Dermis microvascular lymphatic vessel endothelial cell (primary cell): ENCODE measurements at places on chromosomes 7 and 10. TPM values are rescaled to one million over a fixed set of nuclear protein-coding genes. Genes with fewer than 3 reads are reported as not detected.

OR2A42 gene
- not detected in 2 replicates for total RNA-seq

SEC23IP gene
- 14.4 and 16.9 TPM in 2 replicates for total RNA-seq

AGAP6 gene
- 1.2 and 2.5 TPM in 2 replicates for total RNA-seq

GBX1 gene
- total RNA-seq: not detected in 2 replicates

PON1 gene
- not detected in 2 replicates for total RNA-seq

ZNF239 gene
- 0.13 and 0.25 TPM in 2 replicates for total RNA-seq

TUBAL3 gene
- total RNA-seq: not detected in 2 replicates
